Caco-2 (cell line): ENCODE measurements at places on chromosomes 16 and 17.
A peak's percentile ranks its signal among the peaks of the same experiment; 100 is the strongest.

DNA sequence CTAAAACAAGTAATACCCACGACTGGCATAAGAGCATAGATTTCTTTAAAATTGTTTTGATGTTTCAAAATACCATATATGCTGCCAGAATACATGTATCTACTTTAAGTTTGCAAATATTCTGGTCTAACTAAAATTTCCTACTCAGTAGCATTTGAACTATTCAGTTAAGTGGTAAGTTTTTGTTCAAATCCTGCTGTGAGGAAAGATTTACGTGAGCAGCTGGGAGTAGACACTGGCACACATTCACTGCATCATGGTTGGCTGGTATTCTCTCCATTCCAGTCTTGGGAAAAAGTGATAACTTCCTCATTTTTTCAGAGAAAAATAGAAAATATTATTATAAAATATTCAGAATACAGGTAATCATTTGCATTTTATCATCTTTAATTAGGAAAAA, 133.6 kb downstream of the SKAP1 start:
- DNase-seq = no peak

GRCh38 chr17:76050538-76051467, 21.5 kb downstream of the SRP68 start:
- DNase-seq = no peak

- peak; percentile 14 for DNase-seq
These were observed 77.1 kb upstream of the RPL38 start for GRCh38 chr17:74126179-74126900.

DNA sequence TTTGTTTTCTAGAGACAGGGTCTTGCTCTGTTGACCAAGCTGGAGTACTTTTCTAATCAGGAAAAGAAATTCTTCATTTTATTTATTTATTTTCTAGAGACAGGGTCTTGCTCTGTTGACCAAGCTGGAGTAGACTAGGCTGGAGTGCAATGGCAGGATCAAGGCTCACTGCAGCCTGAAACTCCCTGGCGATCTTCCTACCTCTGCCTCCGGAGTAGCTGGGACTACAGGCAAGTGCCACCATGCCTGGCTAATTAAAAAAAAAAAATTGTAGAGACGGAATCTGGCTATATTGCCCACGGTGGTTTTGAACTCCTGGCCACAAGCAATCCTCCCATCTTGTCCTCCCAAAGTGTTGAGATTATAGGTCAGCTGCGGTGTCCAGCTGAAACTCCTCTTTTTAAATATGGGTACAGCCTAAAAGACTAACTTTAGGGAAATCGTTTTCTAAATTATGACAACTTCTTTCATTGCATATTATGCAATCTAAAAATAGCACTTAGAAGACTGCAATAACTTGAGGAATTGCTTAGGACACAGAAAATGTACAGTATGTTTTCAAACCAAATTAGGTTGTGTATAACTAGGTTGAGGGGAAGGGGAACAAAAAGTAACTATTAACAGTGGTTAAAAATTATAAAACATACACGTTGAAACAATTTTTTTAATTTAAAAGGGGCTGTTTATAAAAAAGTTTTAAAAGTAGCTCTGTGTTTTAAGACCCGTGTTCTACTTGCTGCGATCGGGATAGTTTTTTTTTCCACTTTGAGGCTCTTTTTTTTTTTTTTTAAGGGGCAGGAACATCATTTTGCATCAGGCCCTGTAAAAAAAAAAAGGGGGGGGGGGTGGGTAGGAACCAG, 4.7 kb downstream of the PRAC1 start:
- DNase-seq = no peak

DNA sequence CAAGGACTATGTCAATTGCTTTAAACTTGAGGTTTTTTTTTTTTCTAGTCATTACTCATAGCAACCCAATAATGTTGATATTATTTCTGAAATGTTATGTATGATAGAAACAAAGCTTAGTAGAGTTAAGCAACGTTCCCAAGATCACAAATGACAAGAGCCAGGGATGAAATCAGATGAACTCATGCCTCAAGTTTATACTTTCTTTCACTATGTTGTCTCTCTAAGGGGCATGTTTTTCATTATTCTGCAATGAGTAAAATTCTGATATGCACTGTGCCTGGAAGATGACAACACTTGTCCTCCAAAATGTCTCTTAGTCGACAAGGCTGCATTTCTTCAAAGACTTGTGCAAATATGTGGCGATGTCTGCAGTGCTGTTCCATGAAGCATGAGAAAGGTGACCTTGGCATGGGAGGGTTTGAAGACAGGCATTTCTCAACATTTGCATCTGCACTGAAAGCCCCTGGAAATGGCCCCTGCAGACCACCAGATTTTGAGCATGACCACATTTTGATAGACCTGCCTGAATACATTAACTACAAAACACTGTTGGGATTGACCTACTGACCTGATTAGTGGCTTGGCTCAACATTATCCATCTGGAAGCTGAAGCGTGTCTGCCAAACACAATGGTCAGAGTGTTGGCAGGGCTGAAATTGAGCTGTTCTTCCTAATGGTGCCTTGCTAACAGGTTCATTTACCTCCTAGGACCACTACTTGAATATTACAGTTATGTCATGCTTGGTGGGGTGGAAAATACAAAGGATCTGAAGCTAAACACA, 1027.5 kb downstream of the CDH11 start:
- no peak for DNase-seq
